Endothelial cell (in vitro differentiated cells): ENCODE measurements at places on chromosomes 12 and 14.

- DNase-seq, result no peak
Measured at GRCh38 chr12:106276032-106276740, 26.3 kb upstream of the TCP11L2 start.

GRCh38 chr12:65276916-65277530, 1.5 kb upstream of the MSRB3 start:
- DNase-seq, result no peak

DNA sequence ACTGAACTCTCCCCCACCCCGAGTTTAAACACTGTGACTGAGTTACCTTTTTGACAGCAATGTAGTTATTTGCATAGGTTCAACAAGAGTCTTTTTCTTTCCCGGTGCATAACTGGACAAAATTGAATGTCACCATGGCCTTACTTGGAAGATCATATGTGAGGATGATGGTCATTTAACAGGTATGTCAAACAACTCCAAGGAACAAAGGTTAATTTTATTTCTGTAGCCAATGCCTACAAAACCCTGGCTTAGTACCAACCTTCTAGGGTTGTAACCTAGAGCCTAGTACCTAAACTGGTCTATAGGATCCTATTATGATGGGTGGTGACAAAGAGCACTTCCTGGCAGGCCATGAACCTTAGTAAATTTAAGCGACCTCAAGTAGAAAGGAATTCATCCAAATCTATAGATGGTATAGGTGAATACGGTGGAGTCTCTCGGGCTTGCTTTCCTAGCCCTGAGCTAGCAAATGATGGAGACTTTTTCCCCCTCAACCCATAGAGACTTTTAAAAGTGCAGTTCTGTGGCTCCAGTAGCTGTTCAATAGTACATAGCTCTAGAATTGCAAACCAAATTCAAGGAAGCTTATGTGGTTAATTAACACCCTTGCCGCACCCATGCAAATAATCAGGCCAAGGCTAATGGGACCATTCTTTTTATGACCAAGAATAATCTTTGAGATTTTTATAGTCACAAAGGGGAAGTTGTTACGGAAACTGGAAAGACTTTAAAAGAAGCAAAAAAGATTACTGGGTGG, 89.0 kb downstream of the SLC38A1 start:
- DNase-seq, result no peak

- DNase-seq, result no peak
Measured at GRCh38 chr12:120091371-120092090, 25.0 kb downstream of the RAB35 start.

DNA sequence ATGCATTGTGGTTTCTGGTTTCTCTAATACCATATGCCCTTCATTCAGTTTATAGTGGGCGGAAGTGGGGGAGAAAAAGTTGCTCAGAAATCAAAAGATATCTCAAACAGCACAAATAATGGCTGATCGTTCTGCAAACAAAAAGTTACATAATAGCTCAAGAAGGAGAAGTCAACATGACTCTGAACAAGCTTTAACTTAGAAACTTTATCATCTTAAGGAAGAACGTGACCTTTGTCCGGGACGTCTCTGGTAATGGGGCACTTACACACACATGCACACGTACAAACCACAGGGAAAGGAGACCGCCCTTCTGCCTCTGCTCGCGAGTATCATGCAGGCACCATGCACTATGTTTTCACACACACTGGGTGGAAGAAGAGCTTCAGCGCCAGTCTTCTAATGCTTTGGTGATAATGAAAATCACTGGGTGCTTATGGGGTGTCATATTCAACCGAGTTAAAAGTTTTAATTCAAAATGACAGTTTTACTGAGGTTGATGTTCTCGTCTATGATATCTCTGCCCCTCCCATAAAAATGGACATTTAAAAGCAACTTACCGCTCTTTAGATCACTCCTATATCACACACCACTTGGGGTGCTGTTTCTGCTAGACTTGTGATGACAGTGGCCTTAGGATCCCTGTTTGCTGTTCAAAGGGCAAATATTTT, 4.7 kb downstream of the FOS start:
- DNase-seq, result no peak

DNA sequence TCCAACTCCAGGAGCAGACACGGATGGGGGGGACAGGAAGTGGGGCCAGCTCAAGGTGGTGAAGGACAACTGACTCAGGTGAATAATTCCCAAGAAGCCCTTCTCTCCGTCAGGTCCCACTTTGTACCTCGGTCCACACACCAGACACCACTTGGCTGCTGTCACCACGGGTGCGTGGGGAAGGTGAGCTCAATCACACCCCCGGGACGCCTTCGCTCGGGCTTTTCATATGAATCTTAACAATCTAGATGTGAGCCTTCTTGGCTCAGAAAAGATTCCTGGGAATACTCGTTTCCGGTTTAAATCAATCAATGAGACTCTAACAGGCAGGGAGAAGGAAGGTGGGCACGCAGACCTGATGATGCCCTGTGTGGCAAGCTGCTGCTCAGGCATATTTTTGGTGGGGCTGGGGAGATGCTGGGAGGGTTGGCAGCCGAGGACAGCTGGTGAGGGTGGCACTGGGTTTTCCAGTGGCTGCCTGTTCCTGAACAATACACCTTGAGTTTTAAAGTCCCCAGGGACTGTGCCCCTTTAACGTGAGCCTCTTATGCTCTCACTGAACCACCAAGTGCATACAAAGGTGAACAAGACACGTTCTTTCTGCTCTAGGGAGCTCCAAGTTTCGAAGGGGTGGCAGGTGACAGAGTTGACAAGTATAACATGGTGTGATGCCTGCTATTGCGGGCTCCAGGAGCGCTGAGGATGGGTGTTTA, 5.1 kb downstream of the TESC start:
- no peak for DNase-seq

DNA sequence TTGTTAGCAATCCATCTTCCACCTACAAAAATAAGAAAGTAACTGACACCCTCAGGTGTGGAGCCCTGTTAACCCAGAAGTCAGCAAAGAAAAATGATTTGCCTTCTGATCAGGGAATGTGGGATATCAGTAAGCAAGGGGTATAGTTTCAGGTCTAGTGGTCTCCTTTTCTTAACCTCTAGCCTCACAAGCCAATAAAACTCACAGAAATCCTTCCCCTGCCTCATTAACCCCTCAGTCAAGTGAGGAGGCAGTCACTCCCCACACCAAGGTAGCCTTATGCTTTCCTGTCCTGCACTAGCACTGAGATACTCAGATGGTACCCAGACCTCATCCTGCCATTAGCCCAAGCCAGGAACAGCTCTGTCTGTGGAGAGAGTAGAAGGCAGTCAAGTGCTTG, 103.4 kb upstream of the VASH1 start:
- DNase-seq, result no peak

DNA sequence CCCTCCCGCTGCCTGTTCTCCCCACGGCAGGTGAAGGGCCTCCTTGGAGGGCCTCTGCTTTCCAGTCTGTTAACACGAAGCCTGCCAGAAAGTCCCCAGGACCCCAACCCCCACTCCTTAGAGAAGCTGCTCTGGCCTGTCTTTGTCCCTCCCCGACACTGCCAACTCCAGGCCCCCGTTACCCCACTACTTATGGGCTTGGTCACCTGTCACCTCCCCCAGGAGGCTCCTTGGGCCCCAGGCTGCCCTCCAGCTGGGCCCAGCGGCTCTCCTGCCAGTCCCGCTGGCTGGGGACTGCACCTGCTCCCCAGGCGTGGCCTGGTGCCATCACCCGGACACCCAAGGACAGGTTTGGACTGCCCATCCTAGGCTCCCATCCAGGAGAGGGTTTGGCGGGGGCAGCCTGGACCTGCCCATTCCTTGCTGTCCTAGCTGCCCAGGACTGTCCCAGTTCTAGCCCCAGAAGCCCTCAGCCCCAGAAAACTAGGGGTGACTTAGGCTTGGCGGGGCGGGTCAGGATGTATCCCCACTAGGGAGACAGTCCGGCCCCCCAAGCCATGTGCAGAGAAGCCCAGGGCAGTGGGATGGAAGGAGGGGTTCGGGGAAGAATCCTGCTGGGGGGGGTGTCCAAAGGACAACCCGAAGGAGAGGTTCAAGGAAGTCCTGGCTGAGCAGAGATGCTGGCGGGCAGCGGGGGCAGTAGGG, 155.7 kb upstream of the C14orf180 start:
- no peak for DNase-seq

DNA sequence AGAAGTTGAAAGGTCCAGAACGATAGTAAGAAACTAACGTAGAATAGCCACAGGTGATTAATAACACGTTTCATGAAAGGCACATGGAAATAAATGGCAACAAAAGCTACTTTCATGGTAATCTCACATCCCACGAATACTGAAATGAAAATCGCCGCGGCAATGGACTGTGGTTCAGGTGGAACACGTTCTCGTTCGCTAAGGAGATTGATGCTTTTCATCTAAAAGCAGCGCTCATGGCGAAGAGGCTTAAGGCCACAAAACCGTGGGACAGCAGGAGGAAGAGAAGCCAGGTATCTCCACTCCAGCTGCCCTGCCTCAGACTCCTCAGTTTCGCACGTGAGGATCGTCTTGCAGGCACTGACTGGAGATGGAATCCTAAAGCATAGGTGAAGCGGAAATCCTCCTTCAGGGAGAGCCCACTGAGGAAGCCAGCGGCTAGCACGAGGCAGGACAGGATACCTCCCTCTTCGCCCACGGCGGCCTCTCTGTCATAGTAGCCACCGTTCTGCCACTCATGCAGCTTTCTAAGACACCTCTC, 696 bp upstream of the GPHN start:
- no peak for DNase-seq

DNA sequence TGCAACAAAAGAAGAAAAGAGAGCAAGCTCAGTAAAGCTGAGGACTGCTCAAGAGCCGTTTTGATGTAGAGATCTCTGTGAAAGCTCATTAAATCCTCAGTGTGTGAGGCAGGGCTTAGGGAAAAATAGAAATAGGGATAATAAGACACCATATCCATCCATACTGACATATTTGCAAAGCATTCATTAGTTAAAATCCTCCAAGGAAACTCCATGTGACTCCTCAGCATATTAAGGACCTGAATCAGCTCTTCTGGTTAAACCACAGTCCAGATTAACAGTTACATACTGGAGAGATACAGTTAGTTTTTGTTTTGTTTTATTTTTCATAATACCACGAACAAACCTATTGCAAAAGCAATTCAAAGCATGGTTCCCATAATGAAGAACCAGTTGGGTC, 288.2 kb downstream of the PAWR start:
- no peak for DNase-seq

- DNase-seq, result no peak
Measured at GRCh38 chr14:50823051-50823761, 7.8 kb downstream of the NIN start.

DNA sequence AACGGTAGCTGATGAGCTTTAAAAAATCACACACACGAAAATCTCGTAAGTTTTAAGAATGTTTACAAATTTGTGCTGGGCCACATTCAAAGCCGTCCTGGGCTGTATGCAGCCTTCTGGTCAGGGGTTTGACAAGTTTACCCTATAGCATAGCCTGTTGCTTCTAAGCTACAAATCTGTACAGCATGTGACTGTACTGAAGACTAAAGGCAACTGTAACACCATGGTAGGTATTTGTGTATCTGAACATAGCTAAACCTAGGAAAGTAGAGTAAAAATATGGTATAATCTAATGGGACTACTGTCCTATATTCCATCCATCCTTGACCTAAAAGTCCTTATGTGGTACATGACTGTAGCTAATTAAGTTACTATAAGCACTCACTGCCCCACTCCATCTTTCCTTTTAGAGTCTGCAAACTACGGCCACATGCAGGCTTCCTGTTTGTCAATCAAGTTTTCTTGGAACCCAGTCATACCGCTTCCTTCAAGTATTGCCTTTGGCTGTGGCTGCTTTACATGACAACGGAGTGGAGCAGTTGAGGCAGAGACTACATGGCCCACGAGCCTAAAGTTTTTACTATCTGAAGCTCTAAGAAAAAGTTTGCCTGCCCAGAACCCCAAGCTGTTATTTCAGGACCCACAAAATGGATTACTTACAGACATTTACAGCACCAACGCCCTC, 18.5 kb downstream of the KRT7 start:
- DNase-seq, result no peak

DNA sequence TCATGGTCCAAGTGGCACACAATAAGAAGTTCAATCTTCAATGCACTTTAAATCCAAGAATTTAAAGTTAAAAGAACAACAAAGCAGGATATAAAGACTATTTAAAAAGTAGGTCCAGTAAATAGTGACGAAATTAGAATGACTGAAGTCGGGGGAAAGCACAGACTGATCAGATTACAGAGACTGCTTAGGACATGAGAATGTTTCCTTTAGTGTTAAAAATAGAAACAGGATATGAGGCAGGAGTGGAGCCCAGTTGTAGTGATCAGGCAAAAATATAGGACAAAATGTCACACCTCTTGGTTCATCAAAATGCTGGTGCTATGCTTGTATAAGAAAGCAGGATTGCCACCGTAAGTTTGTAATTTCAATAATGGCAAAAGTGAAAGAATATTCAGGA, 52.2 kb upstream of the CD163 start:
- no peak for DNase-seq

DNA sequence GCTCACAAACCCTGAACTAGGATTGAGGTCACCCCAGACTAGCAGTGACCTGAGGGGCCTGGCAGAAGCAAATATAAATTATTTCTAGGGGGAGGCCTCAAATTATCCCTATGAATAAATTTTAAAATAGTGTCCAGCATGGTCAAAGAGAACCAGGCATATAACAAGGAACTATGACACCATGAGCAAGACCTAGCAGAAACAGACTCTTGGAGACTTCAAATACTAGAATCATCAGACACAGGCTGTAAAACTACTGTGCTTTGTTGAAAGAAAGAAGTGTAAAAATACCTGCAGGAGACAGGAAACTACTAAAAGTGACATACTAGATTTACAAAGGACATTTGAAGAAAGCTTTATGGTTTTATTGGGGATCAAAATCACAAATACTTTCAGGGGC, 3.2 kb upstream of the BCL7A start:
- no peak for DNase-seq

GRCh38 chr14:106067935-106068334, 541.6 kb downstream of the TMEM121 start:
- DNase-seq, result no peak

DNA sequence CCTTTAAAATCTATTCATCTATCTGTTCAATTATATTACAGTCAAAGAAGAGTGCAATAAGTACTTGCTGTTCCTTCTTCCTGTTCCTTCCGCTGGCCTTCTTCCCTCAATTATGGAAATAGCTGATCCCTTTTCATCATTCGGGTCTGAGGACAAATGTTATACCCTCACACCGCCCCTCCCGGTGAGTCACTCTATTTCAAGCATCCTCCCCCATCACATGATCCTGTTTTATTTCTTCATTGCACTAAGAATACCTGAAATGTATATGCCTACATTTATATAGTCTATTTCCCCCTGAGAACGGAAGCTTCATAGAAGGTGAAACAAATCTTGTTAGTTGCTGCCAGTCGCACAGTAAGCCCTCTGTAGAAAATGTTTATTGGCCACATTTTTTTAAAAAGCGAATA, 2.5 kb downstream of the SLC38A1 start:
- no peak for DNase-seq

DNA sequence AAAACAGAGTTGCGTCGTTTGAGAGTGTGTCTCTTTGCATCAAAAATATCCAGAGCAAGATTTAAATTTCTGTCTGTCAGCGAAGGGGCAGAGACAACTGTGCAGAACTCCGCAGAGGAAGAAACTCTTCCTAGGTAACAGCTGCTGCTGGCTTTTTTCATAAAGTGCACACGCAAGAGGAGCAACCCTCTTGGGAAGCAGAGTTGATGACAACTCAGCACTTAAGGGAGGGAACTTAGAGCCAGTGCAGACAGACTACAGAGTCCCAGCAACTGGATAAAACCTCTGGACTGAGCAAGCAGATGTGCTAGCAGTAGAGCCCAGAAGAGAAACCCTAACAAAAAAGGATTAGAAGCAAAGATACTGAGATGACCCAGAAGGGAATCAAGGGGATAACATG, 337.1 kb downstream of the PCNX1 start:
- no peak for DNase-seq
